SK-N-SH (cell line): ENCODE measurements at places on chromosomes 16 and 17. TPM values are rescaled to one million over a fixed set of nuclear protein-coding genes. Genes with fewer than 3 reads are reported as not detected.

GRCh38 chr17:64773836-64774761, 112.0 kb upstream of the SMURF2 start:
- DNase-seq: peak; percentile 71

DNA sequence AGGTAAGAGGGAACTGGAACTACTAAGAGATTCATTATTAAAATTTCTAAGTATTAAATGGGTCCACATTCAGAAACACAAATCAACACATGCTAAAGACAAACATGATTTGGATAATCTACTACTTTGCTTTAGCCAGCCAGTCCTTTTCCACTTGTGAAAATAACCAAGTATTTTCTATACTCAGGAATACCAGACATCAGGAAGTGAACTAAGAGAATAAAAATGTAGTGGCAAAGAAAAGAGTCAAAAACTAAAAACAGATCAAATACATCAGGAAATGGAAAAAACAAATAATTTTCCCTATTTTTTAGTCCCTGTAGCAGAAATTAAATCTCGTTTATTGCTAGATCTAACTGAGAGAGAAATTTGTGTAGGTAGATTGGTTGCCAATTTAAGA, 78.0 kb downstream of the MYO1D start:
- no peak for DNase-seq

- DNase-seq: no peak
Measured at GRCh38 chr17:71558901-71559300, 561.9 kb upstream of the SOX9 start.

DNA sequence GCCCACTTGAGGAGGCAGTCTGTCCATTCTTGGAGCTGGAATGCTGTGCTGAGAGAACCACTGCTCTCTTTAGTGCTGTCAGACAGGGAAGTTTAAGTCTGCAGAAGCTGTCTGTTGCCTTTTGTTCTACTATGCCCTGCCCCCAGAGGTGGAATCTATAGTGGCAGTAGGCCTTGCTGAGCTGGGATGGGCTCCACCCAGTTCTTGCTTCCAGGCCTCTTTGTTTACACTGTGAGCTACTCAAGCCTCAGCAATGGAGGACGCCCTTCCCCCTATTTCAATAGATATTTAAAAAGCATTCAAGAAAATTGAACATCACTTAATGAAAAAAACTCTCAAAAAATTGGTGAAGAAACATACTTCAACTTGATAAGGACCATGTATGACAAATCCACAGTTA, 313.5 kb downstream of the PHKB start:
- DNase-seq: no peak

DNA sequence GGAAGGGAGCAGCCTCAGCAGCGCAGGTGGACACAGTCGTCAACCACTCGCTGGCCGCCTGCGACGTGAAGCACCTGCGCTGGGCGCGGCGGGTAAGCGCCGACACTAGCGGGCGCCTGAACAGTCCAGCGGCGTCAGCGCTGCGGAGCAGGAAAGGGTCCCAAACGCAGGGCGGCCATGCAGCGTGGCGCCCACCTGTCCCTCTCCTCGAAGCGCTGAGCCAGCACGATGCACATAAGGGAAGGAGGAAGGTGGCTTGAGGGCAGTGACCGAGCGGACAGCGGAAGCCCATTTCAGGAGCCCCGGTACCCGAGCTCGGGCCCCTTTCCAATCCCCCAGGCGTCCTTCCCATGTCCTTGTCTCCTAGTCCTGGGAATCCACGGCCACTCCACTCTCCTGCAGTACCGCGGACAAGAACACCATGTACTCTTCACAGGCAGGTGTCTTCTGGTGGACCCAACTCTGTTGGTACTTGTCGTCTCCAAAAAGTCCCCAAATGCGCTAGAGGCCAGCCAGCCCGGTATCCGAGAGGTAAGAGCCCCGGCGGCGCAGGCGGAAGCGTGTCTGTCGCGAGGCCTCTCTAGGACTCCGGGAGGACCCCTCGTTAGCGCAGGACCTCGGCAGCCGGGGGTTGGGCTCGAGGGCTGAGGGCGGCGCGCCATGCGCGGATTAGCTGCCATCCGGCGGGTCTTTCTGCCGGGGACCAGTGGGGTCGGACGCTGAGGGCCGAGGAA, 14.4 kb downstream of the ZNF232 start:
- peak; percentile 72 for DNase-seq

The VTN gene
- polyA plus RNA-seq: 1.2 and 1.6 TPM in 2 replicates

The CENPX gene
- polyA plus RNA-seq: 247 and 255 TPM in 2 replicates

The VAC14 gene
- 30.9 and 33.2 TPM in 2 replicates for polyA plus RNA-seq
